ENCODE measurements at places on chromosomes 5 and 9.

DNA sequence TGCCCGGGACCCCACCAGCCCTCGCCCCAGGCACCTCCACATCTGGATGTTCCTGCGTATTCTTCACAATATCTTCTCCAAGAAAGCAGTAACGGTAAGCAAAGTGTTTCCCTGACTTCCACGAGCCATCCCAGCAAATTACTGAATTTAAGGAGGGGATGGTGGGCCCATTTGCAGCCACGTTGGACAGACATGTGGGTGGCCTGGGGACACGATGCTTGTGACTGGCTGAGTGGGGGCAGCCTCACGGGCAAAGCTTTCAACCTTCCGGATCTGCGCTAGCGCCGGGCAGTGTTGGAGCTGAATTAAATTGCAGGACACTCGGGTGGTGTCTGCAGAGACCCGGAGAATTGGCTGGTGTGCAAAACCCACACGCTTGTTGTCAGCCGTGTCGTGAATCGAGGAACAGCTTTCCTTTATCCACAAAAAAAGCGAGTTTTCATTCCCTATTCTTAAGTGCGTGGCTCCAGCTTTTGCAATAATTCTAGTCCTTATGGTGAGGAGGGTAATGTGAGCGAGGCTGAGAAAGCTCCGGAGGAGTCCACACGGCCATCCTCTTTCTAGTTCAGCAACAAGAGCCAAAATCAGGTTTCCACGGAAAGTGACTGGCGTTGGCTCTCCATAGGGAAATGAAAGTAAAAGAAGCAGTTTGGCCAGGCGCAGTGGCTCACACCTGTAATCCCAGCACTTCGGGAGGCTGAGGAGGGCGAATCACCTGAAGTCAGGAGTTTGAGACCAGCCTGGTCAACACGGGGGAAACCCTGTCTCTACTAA, 17.5 kb upstream of the CLPTM1L start:
- DNase-seq, result no peak

DNA sequence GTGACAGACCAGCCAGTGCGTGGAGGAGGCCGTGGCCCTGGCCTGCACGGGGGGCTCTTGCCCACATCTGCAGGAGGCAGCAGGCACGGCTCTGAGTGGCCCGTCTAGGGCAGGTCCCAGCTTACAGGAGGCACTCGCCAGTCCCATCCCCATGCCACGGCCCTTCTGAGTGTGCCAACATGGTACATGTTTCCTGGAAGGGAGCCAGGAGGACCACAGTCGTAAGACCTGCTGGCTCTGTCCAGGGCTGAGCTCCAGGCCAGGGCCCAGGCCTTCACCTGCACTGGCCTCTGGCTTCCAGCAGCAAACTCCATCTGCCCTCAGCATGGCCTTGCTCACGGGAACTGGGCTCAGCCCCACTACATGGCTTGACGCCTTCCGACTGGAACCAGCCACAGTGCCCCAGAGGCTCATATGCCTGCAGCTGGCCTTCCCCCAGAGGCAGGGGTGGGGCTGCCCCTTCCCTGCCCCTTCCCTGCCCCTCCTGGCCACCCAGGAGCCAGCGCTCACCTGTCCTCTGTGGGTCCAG, 3.8 kb downstream of the NKD2 start:
- no peak for DNase-seq

- no peak for DNase-seq
Measured at GRCh38 chr9:136237486-136238341, 7.9 kb downstream of the QSOX2 start.

DNA sequence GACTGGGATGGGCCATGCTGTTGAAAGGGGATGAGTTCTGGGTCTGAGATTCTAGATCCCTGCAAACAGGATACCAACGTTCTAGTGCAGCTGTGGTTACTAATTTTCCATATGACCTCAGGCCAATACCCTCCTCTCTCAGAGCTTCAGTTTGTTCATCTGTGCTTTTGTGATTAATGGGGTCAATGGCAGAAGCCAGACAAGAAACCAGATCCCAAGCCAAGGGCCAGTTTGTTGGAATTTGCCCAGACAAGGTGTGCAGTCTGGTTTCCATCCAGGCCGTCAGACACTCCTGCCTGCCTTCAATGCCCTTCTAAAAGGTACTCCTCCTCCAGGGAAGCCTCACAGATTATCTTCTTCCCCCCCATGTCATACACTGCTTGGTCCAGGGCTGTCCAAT, 11.4 kb downstream of the MYORG start:
- no peak for DNase-seq

- DNase-seq, result no peak
Measured at GRCh38 chr9:132804576-132805295, 73.3 kb downstream of the AK8 start.

- no peak for DNase-seq
Measured at GRCh38 chr9:77939149-77939668, 92.4 kb downstream of the GNAQ start.

DNA sequence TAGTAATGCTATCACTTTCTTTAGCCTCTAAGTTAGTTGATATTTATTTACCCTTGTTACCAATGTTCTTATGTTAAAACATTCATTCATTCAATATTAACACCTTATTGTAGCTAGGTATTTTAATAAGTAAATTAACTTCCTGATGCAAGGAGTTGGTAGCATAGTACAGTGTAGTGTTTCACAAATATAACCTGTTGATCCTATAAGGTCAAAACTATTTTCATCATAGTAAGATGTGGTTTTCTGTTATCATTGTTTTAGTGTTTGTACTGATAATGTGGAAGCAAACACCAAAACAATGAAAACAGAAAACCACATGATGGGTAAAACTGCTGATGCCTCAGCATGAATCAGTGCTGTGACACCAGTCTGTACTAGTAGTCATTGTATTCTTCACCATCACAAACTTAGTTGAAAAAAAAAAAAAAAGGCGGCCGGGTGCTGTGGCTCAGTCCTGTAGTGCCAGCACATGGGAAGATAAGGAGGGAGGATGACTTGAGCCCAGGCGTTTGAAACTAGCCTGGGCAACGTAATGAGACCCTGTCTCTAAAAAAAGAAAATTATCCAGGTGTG, 36.5 kb downstream of the ZCCHC7 start:
- no peak for DNase-seq

GRCh38 chr5:6322163-6322713, 56.1 kb downstream of the MED10 start:
- DNase-seq, result no peak

GRCh38 chr9:108197008-108197365, 658.8 kb downstream of the ACTL7B start:
- no peak for DNase-seq

DNA sequence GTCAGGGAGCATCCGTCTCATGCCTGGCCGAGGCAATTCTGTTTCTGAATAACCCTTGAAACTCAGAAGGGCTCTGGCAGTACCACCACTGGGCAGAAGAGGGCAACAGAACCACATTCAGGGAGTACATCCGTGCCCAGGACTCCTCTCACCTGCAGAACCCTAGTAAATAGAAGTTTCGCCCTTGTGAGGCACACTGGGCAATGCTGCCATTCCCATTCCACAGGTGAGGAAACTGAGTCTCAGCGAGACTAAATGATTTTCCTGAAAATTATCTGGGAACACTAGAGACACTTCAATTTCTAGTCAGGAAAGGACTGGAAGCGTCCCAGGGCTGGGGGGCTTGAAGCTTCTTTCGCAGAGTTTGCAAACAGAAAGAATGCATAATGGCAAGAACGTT, 74.7 kb downstream of the FGF1 start:
- peak; percentile 78 for DNase-seq

- no peak for DNase-seq
Measured at GRCh38 chr9:128555180-128555721, 2.9 kb downstream of the SPTAN1 start.

DNA sequence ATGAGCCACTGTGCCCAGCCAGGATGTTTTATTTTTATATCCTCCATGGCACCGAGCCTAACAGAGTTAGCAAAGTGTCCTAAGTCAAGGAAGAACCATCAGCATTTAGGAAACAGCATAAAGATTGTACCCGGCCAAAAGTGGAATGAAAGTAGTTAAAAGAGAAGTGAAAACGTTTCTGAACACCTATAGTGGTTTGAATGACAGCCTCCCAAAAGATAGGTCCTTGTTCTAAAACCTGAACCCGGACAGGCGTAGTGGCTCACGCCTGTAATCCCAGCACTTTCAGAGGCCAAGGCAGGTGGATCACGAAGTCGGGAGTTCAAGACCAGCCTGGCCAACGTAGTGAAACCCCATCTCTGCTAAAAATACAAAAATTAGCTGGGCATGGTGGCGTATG, 37.4 kb downstream of the ZFAND5 start:
- DNase-seq, result no peak

DNA sequence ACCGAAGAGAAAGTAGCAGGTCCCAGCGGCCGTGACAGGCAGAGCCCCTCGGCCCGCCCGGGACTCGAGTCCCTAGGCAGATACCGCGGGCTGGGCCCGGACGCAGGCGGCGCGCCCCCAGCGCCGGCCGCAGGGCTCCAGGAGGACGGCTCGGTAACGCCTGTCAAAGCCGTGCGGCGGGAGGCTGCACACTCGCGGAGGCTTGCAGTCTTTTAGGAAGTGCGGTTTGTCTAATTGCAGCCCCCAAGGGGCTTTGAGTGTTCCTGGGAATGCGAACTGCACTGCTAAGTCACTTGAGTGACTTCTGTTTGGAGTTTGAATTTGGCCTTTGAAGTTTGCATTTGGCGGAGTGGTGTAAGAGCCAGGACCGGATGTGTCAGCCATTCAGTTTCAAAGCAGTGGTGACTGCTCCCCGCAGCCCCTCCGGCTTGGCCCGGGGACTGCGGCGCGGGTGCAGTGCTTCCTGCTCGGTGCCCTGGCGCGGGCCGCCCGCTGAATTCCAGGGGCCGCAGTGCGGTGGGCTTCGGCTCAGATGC, 1.3 kb downstream of the MAP3K1 start:
- DNase-seq, result peak; percentile 79

GRCh38 chr5:84859056-84859455, 474.4 kb upstream of the EDIL3 start:
- DNase-seq, result no peak

DNA sequence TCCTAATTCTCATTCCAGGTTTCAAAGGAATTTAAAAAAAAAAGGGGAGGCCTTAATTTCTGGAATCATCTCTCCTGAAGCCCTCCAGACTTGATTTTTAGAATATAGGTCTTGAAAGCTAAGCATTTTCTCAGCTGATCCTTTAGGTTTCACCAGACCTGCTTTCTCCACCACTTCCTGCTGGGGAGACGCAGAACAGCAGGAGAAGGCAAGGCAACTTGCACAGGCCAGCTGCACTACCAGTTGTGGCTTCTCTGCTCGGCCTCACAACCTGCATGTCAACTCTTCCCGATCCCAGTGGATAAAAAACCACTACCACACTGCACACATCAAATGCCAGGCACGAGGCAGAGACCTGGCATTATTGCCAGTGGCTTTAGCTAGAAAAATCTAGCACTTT, 119.8 kb downstream of the SIL1 start:
- DNase-seq, result no peak

DNA sequence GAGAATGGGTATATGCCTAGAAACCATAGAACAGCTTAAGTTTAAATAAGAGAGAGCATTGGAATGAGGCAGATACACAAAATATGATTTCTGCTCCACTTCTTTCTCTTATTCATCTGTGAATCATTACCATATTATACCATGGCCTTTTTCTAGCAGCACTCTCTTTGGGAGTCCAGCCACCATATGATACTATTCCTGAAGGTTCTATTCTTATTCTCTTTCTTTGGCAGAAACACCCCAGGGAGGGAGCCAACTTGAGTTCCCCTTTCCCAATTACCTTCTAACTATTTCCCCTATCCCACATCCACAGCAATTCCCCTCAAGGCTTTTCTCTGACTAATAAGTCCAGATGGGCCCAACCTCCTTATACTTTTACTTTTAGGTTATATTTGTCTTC, 55.9 kb downstream of the NDUFAF2 start:
- DNase-seq, result no peak

DNA sequence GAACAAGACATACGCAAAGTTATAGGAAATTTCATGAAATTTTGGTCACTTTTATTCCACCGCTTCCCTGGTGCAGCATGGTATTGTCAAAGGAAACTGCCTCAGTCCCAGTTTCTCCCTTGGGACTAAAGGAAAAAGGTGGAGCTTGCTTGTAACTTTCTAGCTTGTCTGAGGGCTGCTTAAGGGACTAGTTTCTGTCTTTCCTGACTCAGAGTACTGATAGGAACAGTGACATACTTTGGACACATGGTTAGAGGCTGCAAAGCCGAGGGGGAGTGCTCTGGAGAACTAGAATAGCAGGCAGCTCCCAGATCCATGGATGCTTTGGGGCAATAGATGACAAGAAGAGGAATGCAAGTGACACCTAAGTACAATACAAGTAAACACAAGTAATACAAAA, 136.7 kb downstream of the CDC42SE2 start:
- no peak for DNase-seq

- no peak for DNase-seq
Measured at GRCh38 chr5:8907168-8907868, 638.6 kb downstream of the SEMA5A start.

- no peak for DNase-seq
Measured at GRCh38 chr5:162550236-162550635, 482.7 kb downstream of the GABRG2 start.

GRCh38 chr9:14827805-14828204, 82.4 kb downstream of the FREM1 start:
- DNase-seq, result no peak

Data from activated CD8-positive, alpha-beta T cell treated with anti-CD3 and anti-CD28 coated beads, Interleukin-2, amount 10 ng/mL, durations not matched to agents 7 days and 5 days (primary cell).